Activated CD4-positive, alpha-beta T cell treated with anti-CD3 and anti-CD28 coated beads, Interleukin-2, amount 10 ng/mL, durations not matched to agents 24 days and 14 days (primary cell): ENCODE measurements at places on chromosomes 1 and 21. TPM values are rescaled to one million over a fixed set of nuclear protein-coding genes. Genes with fewer than 3 reads are reported as not detected.

DNA sequence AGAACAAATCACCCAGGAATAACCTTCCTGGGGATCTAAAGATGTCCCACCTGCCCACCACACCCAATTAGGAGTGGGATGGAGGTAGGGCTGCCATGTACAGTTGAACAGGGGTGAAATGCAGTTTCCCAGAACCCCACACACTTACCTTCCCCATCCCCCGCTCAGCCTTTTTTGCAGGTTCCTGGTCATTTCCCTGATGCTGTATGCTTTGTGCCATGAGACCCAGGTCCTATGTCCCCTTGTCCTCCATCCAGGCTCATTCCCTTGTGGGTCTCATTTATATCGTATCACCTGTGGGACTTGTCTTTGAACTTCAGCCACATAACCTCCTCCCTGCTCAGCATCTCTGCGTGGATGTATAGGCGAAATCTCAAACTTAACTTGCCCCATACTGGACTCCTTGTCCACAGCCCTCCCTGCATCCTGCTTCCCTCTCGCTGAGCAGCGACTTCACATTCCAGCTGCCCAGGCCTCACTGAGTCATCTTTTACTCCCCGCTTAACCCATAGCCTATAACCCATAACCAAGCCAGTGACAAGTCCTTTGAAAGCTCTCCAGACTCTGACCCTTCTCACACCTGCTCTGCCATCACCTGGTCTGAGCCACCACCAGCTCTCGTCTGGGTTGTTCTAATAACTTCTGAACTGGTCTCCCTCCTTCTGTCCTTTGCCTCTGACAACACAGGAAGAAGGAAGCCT lies 4.7 kb downstream of the LDLRAD2 start:
- DNase-seq, result no peak

GRCh38 chr21:41884501-41885030 lies 5.4 kb upstream of the PRDM15 start:
- DNase-seq, result no peak

DNA sequence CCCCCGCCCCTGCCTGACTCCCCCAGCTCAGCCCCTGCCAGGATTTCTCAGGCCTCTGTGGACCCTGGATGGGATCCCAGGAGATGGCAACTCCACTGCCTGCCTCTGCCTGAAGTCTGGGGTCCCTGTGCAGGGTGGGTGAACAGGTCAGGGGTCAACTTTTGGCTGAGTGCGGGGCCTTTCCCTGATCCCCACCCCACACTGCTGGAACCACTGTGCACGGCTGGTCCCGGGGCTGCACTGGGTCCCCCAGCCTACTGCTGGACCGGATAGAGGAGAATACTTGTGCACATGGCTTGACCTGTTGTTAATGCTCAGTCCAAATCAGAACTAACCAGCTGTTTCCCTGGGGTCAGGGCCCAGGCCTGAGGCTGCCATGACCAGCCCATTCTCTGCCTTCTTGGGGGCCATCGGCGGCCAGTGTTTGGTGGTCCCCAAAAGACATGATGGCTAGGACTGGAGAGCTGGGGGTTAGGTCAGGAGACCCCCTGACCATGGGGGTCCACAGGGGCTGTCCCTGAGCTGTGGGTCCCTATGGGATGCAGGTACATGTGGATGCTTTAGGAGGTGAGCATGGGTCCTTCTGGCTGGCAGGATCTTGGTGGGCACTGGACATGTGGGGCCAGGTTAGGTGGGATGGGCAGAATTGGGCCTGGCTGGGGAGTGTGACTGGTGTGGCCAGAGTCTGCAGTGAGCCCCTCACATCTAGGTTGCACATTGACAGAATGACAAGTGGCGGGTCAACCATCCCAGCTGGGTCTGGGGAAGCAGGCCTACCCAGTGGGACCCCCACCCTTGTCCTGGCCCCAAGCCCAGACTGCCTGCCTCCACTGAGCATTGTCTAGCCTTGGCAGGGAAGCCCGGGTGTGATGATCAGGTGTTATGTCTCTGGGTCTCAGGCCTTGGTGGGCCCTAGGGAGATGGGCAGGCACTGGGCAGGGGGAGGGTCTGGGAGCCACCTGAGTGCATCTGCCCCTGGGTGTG lies 19.0 kb upstream of the ZNF678 start:
- DNase-seq, result no peak

DNA sequence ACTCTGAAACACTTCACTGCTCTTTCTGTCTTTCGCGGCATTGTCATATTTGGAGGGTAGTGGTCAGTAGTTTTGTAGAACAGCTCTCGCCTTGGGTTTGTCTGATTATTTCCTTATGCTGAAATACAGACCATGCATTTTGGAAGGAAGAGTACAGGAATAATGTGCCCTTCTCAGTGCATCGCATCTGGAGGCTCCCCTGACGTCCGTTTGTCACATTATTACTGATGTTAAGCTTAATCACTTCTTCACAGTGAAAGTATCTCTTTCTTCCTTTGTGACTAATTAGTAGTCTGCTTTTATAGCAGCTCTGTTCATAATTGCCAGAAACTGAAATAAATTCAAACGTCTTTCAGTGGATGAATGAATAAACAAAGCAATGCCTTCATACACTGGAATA lies 85.7 kb upstream of the CXADR start:
- DNase-seq, result no peak

DNA sequence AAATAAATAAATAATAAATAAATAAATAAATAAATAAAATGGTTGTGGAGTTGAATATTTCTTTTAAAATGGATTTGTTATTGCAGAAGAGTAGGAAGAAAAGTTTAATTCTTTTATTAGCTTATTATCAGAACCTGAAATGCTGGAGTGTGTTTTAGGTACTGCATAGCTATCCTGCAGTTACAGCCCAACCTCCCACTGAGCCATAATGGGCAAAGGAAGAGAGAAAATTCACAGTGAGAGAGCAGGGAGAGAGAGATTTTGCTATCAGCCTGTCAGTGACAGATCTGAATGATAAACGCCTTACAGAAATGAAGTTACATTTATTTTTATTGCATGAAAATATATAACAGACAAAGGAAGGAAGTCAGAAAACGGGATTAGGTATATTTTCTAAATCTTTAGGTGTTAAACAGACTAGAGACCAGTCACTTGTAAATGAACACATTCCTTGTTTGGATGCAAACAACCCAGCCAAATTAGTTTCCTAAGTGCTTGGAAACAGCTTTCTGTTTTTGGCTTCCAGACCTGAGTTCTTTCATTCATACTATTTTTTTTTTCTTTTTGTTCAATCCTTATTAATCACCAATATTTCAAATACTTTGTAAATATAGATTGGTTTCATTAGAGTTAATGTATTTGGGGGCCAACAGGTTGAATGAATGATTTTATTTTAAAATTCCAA lies 425.3 kb downstream of the USP25 start:
- no peak for DNase-seq

- DNase-seq, result no peak
These were observed 41.2 kb downstream of the LPAR3 start for GRCh38 chr1:84851839-84852238.

DNA sequence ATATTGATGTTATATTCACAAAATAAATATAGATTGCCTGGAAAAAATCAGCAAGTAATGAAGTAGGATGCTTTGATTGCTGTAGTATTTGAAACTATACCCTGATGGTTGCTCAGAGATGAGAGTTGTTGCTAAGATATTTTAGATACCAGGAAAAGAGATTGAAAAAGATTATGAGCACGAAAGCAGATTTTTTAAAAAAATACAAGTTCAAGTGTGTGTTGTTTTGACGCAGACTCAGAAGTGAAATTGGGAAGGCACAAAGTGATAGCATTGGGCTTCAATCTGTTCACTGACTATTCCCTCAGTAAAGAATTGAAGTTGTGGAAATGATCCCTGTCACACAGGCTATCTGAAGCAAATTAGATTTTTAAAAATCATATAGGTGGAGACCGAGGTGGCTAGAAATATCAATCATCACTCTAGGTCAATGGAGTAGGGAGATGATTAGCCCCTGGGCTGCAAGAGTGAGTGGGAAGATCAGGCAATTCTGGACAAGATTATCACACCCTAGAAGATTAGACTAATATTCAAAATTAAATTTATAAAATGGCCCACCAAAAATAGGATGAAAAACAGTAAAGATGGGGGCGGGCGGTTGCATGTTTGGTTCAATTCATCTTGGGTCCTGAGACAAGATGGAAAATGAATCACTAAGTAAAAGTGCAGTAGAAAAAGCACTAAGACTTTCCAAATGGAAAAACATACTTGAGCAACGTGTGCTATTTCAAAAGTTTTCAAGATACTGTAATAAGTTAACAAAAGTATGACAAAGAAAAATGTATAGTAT lies 41.5 kb upstream of the LRRC8D start:
- DNase-seq, result no peak

- DNase-seq, result no peak
These were observed 65.1 kb downstream of the KCNK1 start for GRCh38 chr1:233679030-233679429.

DNA sequence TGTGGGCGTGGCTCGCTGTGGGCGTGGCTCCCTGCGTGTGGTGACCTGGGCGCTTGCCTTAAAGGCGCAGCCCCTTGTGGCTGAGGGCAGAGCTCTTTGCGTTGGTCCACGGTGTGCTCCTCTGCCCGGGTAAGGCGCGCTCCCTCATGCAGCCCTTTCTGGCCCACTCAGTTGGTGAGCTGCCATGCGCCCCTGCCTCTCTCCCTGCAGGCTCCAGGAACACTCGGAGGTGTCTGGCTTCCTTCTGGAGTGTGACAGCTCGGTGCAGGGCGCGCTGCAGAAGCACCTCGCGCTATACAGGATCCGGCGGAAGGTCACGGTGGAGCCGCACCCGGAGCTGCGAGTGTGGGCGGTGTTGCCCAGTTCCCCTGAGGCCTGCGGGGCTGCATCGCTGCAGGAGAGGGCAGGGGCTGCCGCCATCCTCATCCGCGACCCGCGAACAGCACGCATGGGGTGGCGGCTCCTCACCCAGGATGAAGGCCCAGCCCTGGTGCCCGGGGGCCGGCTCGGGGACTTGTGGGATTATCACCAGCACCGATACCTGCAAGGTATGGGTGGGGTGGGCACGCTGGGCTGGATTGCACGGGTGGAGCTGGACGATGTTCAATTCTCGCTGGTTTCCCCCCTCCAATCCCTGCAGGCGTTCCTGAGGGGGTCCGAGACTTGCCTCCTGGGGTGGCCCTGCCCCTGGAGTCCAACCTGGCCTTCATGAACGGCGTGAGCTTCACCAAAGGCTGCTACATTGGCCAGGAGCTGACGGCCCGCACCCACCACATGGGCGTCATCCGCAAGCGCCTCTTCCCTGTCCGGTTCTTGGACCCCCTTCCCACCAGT lies 9.1 kb downstream of the IBA57 start:
- peak; percentile 72 for DNase-seq

DNA sequence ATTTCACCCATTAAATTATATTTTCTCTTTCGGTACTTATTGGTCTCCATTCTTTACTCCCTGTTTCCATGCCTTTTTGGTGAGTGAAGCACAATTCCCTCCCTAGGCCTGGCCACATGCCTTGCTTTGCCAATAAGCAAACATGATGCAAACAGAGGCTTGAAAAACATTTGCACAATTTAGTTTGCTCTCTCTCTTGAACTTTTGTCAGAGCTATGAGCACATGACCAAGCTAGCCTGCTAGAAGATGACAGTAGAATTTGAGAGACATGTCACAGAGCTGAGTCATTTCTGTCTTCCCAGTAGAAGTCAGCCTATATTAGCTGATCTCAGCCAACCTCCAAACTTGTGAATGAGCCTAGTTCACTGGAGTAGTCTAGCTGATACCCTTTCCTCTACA lies 24.6 kb downstream of the ANGPTL3 start:
- no peak for DNase-seq

- no peak for DNase-seq
These were observed 141.1 kb upstream of the ETV3 start for GRCh38 chr1:157279138-157279801.

The NFASC gene
- 0.17 and 0.21 TPM in 2 replicates for total RNA-seq

The KRTAP10-6 gene
- total RNA-seq, result not detected in 2 replicates

The LZIC gene
- 35.1 and 35.9 TPM in 2 replicates for total RNA-seq

The PYCR2 gene
- total RNA-seq, result 144 and 150 TPM in 2 replicates
